NB4 (cell line): ENCODE measurements at places on chromosomes 12 and 14.
A peak's percentile ranks its signal among the peaks of the same experiment; 100 is the strongest.

DNA sequence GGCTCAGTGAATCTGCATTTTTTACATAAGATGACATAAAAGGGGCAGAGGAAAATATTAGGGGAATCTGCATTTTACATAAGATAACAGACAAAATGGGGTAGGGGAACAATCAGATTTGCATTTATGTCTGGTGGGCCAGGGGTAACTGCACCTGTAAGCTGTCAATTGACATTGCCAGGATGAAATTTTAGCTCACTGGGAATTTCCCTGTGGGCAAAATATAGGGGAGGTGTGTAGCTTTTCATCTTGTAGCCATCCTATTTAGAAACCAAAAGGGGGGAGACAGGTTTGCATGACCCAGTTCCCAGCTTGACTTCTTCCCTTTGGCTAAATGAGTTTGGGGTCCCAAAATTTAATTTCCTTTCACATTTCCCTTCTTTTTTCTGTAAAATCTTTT, 3.5 kb downstream of the PCNX4 start:
- no peak for DNase-seq

DNA sequence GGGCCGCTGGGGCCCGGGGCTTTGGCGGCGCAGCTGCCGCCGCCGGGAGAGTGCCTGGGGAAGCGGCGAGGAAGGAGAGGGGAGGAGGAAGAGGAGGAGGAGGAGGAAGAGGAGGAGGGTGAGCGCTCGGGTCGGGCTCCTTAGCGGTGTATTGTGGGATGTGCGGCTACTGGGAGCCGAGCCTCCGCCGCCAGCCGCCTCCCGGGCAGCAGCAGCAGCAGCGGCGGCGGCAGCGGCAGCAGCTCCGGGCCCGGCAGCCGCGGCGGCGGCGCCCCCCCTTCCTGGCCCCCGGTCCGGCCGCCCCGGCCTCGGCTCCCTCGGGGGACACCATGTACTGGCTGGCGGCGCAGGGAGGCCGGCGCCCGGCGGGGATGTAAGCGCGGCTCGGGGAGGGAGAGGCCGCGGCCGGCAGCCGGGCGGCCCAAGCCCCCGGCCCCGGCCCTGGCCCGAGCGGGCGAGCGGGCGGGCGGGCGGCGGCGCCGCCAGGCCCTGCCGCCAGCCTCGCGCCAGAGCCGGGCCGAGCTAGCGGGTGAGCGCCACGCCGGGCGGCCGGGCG, at the start of gene SETD1B:
Gene SETD1B, plus strand, starts transcription at position 149 of the 556 bp plus-strand sequence. CDS start 729 bp downstream, outside the sequence.
- peak; percentile 91 for DNase-seq

DNA sequence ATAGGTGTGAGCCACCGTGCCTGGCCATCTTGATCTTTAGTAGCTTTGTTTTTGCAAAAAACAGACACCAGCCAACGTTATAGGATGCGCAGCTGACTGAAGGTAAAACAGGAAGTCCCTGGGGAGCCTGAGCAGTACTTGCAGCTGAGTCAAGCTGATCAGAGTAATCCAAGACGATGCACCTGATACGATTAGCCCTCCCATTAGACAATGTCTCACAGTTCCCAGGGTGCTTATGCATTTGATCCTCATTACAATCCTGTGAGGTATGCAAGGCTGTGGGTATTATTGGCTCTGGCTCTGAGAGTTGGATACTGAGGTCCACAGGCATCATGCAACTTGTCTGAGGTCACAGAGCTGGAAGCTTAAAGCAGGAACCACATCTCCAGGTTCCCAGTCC, 8.1 kb downstream of the KRT18 start:
- peak; percentile 50 for DNase-seq

- DNase-seq = no peak
These were observed 401.4 kb downstream of the ATP23 start for GRCh38 chr12:58342736-58343135.

- no peak for DNase-seq
These were observed 19.0 kb downstream of the SLC15A4 start for GRCh38 chr12:128804762-128805161.

GRCh38 chr12:48419116-48419935, 53.0 kb upstream of the ANP32D start:
- no peak for DNase-seq

DNA sequence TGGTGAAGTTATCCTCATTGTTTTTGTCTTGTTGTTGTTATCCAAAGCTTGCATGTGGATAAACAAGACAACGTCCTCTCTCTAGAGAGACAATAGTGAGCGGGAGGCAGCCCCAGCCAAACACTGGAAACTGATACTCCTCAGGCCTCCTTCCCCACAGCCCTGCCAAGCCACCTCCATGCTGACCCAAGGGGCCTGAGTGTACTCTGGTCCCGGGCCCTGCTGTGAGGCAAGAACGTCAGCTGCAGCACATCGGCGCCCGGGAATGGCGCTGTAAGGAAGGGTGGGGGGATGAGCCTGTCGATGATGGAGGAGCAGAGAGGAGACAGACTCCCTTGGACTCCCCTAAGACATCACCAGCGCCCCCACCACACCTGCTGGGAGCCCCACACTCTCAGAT, 83.6 kb downstream of the ANO2 start:
- no peak for DNase-seq

GRCh38 chr12:2543801-2544200, 251.0 kb upstream of the FKBP4 start:
- DNase-seq = no peak

DNA sequence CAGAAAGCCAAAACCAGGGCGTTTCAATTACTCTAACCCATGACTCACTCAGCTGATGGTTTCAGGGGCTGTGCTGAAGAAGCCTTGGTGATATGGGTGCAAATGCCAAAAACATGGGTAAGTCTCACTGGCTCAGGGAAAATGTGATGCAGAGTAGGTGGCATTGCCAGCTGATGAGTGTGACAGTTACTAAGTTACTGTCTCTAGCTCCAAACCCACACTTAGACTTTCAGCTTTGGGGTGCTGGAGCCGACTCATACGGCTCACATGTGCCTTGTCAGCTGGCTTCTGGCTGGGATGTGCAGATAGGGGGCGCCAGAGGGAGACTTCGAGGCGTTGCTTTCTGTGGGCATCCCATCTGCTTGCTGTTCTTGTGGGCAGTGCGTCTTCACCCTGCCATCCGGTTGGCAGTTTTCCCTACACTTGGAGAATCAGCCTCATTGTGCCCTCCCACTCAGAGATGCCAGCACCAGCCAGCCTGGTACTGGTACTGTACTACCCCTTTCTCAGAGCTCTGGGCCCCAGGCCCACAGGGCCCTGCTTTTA, 11.1 kb upstream of the KRT7 start:
- DNase-seq = peak; percentile 83

GRCh38 chr12:28955931-28956330, 193.1 kb upstream of the FAR2 start:
- DNase-seq = peak; percentile 26

DNA sequence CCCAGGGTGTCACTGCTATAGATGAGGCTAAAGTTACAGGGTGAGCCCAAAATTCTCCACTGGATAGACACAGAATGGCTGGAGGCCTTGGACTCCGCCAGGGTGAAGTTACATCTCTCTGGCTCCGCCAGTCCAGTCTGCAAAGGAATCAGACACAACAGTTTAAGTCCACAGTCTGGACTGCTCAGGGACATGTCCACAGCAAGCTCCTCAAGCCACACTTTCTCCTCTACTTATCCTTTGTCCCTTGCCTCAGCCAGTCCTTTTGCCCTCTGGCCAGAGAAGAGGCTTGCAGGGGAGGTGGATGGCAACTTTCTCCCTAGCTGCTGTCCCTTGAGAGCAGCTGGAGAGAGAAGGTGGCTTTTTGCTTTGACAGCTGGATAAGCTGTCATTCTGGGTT, 28.0 kb downstream of the PTPRB start:
- no peak for DNase-seq

DNA sequence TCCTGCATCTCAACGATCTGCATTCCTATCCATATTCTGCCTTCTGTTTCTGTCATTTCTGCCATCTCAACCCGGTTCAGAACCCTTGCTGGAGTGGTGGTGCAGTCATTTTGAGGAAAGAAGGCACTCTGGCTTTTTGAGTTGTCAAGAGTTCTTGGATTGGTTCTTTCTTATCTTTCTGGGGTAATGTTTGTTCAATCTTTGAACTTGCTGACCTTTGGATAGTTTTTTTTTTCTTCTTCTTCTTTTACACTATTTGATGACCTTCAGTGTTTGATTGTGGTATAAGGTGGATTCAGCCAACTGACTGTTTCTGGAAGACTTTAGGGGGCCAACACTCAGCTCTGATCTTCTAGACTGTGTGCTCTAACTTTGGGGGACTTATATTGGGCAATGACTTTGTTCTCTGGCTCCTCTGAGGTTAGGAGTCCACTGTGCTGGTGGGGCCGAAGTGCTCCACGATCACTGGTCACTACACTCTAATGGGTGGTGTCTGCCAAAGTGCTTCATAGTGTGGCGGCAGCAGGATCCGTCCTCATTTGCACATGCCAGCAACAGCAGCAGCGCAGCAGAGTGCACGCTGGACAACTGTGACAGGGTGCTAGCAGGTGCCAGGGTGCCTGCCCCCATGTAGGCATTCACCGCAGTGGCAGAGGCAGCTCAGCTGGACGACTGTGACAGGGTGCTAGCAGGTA, 255.8 kb downstream of the FBXL14 start:
- DNase-seq = no peak

DNA sequence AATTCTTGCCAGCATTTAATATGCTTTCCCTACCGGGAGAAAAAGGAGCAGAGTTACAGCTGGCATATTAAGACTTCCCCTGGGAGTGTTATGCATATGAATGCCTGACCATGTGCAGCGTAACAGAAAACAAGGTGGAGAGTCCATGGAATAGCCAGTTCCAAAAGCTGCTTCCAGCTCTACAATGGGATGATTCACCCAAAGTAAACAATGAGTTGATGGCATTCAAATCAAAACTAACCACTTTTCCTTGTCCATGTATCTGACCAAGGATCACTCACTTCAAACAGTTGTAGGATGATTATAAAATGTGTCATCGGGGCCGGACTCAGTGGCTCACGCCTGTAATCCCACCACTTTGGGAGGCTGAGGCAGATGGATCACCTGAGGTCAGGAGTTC, 48.1 kb upstream of the BICDL1 start:
- no peak for DNase-seq

DNA sequence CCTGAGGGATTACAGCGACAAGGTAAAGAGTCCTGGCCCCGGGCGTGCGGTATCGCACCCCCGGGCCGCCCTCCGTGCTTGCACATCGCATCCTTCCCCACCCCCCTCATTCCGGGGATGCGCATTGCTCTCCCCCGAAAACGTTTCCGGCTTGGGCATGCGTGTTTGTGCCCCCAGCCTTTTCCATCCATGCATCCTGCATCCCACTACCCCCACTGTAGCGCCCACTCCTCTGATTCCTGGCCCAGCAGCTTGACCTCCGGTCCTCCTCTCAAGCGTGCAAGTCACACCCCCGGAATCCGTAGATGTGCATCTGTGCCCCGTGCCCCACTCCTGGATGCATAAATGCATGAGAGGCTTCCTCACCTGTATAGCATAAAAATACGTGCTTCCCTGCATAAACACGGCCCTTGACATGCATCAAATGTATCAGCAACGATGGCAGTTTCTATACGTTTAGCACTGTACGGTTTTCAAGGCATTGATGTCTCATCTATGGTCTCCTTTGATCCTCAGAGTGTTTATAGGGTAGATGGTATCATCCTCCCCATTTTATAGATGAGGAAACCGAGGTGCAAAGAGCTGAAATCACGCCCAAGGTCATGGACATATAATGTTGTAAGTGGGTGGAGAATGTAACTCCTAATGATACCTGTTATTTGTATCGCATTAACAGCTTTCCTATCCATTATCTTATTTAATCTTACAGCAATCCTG, 484 bp downstream of the RIC8B start:
- no peak for DNase-seq
